ENCODE measurements at places on chromosomes 6 and 20. TPM values are rescaled to one million over a fixed set of nuclear protein-coding genes. Genes with fewer than 3 reads are reported as not detected.
A peak's percentile ranks its signal among the peaks of the same experiment; 100 is the strongest.

DNA sequence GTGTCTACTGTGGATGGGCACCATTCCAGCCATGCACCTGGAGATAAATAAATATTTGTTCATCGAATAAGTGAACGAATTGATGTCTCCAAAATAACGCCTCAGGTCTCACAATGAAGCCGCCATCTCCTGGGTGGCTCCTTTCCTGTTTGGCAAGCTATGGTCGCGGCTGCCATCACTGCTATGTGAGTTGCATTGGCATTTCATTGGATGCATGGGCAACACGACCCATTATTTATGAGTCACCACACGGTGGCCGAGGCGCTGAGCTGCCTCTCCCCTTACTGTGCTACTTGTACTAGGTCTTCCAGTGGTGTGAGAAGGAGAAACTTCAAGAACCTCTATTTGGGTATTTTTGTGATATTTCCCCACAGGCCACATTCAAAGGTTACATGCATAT lies 21.3 kb upstream of the PDE10A start:
- DNase-seq = no peak

- DNase-seq = no peak
Observed at GRCh38 chr6:130912434-130912833, 85.2 kb downstream of the SMLR1 start.

GRCh38 chr6:53658992-53659391 lies 6.6 kb downstream of the KLHL31 start:
- peak; percentile 28 for DNase-seq

DNA sequence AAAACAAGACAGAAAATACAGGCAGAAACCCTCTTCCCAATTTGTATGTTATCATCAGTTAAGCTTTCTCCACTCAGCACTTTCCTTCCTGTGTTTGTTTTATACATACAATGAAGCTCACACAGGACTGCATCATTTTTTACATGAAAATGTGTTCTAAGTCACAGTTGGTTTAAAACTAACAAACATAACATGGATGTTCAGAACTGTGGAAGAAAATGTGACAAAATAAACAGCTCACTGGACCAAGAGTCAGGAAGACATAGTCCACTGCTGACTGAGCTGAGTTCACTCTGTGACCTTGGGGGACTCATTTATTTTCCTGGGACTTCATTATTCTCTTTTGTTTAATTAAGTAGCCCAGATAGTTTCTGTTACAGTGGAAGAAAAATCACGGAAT lies 331.5 kb downstream of the SYNE1 start:
- no peak for DNase-seq

DNA sequence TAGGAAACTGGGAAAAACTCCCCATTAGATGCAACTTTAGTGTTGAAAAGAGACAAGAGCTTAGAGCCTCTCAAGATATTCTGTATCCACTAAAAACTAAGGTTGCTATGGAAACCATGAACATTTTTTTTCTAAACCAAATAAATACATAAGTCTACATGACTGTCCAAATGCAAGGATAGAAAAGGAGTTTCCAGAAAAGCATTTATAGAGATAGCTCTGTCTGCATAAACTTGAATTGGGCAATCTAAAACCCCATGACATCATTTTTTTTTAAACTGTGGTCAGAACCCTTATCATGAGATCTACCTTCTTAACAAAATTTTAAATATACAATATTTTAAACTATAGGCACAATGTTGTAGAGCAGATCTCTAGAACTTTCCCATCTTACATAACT lies 36.4 kb upstream of the FAM83B start:
- DNase-seq = no peak

DNA sequence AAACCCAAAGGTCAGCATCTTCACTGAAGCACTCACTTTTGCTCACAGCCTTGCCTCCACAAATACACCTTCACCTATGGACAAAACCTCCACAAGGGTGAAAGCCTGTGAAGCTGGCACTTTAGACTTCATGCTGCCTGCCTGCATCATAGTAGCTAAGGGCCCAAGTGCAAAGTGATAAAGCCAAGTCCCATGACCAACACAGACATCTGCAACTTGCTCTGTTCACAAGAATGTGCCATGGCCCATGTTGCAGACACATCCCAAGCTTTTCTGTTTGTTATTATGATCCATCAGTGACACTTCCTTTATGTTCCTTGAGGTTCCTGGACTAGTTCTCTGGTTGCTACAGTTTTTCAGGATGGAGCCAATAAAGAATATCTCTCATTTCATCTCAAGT lies 31.1 kb downstream of the BTBD3 start:
- no peak for DNase-seq

DNA sequence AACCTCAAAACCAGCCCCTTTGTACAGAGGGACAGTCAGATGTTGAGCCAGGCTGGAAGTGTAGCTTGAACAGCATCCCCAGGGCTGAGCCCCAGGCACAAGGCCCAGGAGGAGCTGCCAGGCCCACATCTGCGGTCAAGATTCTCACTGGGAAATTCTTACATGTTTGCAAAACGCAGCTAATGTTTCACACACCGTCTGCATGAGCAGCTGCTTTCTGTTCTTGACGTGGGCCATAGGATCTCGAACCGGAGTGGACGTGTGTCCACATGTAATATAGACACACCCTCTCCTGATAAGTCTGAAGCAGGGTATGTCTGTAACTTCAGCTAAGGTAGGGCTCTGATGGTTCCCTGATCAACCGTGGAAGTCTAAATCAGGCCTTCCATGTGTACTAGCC lies 41.3 kb upstream of the TRAF3IP2 start:
- DNase-seq = no peak

- no peak for DNase-seq
Observed at GRCh38 chr6:33716379-33716778, 4.9 kb upstream of the UQCC2 start.

Gene BEND6
- 21.4 TPM for total RNA-seq

Gene LAMA4
- 85.6 TPM for total RNA-seq

All from M059J (cell line).